ENCODE measurements at places on chromosomes 5 and 9. TPM values are rescaled to one million over a fixed set of nuclear protein-coding genes. Genes with fewer than 3 reads are reported as not detected.

Gene CYLC2
- not detected for total RNA-seq

Gene CCIN
- total RNA-seq, result not detected

Gene CLIC3
- 3.4 TPM for total RNA-seq

Gene LHX3
- not detected for total RNA-seq

Gene TMEM252
- not detected for total RNA-seq

Gene GMCL2
- total RNA-seq, result not detected

Gene GLRA1
- not detected for total RNA-seq

Gene GHR
- 12.2 TPM for total RNA-seq

Gene RLN1
- total RNA-seq, result not detected

Gene BARHL1
- not detected for total RNA-seq

Gene PCDHGB5
- total RNA-seq, result 8.6 TPM

Gene GPR150
- not detected for total RNA-seq

Gene TLE4
- 17.3 TPM for total RNA-seq

Gene TAF9
- total RNA-seq, result 43.3 TPM

Gene CCDC152
- 2.7 TPM for total RNA-seq
